Omental fat pad (tissue), 4 donors: ENCODE measurements at places on chromosomes 3 and 15.

DNA sequence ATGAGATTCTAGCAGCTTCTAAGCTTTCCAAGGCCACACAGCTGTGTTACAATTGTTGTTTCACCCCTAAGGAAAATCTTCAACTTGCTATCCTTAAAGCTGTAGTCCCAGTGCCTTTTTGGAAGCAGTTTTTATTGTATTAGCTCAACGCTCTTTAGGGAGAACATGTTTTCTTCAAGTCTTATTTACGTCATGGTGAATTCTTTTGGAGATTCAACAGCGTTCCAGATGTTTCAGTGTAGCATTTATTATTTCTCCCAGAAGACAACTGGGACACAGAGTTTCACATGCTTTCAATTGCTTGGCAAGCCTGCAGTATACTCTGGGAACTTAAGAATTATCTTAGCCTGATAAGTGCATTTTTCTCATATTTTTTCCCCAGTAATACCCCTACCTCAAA is 888.3 kb downstream of the PLOD2 start:
- no peak for DNase-seq

DNA sequence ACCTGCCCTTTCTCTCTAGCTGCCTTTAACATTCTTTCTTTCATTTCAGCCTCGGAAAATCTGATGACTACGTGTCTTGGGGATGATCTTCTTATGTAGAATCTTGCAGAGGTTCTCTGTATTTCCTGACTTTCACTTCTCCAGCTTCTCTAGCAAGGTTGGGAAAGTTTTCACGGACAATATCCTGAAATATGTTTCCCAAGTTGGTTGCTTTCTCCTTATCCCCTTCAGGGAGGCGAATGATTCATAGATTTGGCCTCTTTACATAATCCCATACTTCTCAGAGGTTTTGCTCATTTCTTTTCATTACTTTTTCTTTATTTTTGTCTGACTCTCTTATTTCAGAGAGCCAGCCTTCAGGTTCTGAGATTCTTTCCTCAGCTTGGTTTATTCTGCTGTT is 62.1 kb upstream of the CCDC54 start:
- DNase-seq: no peak

- no peak for DNase-seq
Measured at GRCh38 chr3:42684632-42685362, 540 bp upstream of the KLHL40 start.

DNA sequence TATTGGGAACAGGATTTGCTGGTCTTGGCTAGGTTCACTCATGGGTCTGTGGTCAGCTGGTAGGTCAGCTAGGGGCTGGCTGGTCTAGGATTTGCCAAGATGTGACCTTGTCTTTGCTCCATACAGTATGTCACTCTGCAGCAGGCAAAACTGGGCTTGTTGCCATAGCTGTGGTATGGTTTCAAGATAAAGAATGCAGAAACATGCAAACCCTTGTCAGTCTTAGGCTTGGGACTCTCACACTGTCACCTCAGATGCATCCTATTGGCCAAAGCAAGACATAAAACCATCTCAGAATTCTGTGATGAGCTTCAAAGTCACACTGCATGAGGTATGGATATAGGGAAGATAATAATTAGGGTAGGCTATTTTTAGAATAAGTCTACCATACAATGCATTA is 66.6 kb upstream of the TBC1D5 start:
- no peak for DNase-seq

- no peak for DNase-seq
Measured at GRCh38 chr3:112767177-112767576, 79.5 kb downstream of the CD200R1L start.

GRCh38 chr3:151740581-151740980 is 6.9 kb downstream of the AADACL2 start:
- no peak for DNase-seq

GRCh38 chr3:111269777-111270176 is 198.2 kb downstream of the NECTIN3 start:
- no peak for DNase-seq

GRCh38 chr3:177551431-177551836 is 354.2 kb upstream of the TBL1XR1 start:
- DNase-seq: no peak

- DNase-seq: no peak
Measured at GRCh38 chr15:79455361-79455760, 23.2 kb downstream of the MINAR1 start.

DNA sequence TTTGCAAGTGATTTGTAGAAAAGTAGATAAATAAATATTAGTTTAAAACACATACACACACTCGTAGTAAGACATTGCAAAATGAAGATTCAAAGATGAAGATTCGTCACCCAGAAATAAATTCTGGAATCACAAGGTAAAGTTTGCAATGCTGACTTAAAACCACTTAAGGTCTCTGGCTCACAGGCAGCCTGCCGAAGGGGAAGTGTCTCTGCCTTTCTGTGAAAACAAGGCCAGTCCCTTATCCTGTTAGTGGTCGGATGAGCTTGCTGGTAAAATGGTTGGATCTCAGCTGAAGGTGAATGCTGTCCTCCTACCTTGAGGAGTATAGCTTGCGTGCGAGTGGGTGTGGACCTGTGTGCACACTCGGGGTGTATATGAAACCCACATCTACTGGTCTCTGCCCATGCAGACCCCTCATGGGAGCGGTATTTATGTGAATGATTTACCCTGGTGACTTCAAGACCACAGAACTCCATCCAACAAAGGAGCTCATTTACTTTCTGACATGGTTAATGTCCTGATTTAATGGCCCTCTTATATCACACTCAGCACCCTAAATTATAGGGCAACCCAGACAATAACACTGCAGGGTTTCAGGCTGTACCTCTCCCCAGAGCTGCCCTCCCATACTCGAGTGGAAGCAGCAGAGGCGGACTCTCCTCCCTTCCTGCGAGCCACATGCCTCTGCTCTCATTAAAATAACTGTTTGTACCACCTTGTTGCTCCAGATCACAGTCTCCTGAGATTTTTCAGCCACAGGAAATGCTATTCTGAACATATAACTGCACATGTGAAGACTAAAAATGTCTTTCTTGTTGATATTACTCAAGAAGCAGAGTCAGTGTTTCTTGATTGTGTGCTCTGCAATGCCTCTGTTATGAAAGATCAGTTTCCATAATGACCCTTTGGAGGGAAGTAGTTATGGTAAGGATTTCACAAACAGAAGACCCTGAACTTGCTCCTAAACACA is 45.9 kb upstream of the ALDH1A3 start:
- no peak for DNase-seq

GRCh38 chr3:106420628-106421027 is 551.8 kb upstream of the CBLB start:
- no peak for DNase-seq

- no peak for DNase-seq
Measured at GRCh38 chr15:85934691-85935090, 140.0 kb upstream of the KLHL25 start.

GRCh38 chr15:88982304-88982945 is 69.2 kb upstream of the MFGE8 start:
- DNase-seq: no peak

- DNase-seq: no peak
Measured at GRCh38 chr15:73608941-73609340, 24.2 kb downstream of the NPTN start.

GRCh38 chr15:98967916-98968315 is 39.7 kb downstream of the PGPEP1L start:
- DNase-seq: no peak

GRCh38 chr15:67521783-67522568 is 1.0 kb downstream of the C15orf61 start:
- DNase-seq: no peak

- no peak for DNase-seq
Measured at GRCh38 chr15:37252530-37252929, 152.2 kb upstream of the MEIS2 start.

- no peak for DNase-seq
Measured at GRCh38 chr15:57667171-57667849, 39.2 kb upstream of the POLR2M start.

DNA sequence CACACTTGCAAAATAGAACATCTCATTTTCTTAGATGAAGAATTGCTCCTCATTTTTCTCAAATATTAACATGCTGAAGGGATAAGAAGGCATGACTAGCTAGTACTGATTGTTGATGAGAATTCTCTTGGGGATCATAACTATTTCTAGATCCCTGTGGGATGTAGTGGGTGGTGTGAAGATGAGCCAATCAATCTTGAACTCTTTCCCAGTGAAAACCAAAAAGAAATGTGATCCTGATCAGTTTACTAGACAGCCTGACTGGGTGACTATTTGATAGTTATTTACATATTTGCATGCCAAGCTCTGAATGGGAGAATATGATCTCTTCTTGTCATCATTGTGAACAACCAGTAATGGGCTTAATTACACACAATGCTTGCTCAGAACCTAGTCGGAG is 63.7 kb downstream of the ZIC1 start:
- DNase-seq: no peak

GRCh38 chr3:194632809-194633348 is 340 bp downstream of the TMEM44 start:
- no peak for DNase-seq

DNA sequence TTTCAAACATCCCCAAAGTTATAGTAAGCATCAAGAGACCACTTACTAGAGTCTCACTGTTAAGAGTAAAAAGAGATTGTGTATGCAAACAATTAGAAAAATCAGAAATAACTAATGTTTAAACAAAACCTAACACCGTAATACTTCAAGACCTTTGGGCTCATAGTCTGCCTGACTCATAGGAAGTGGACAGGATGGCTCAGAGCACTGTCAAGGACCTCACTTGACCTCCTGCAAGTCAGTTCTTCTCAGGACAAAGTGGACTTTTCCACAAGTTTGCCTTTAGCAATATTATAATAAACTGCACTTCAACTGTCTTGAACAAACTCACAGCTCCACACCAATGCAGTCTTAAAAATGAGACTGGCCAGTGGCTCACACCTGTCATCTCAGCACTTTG is 34.8 kb downstream of the IL12A start:
- no peak for DNase-seq

DNA sequence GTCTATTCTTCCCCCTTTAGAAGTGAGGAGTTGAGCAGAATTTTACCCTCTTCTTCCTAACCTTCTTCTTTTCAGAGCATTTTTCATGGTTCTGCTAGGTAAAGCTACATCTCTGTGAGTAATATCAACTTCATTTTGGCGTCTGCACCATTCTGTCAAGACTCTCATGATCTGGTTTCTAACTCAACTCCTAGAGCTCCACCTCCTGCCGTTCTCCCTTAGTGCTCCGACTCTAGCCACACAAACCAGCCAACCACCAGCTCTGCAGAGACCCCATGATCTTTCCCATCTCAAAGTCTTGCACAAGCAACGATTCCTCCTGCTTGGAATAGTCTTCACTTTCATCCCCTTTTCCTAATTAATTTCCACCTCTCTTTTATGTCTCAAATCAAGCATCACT is 193.9 kb upstream of the TMC3 start:
- DNase-seq: no peak

GRCh38 chr15:57824186-57824585 is 117.7 kb downstream of the POLR2M start:
- no peak for DNase-seq

DNA sequence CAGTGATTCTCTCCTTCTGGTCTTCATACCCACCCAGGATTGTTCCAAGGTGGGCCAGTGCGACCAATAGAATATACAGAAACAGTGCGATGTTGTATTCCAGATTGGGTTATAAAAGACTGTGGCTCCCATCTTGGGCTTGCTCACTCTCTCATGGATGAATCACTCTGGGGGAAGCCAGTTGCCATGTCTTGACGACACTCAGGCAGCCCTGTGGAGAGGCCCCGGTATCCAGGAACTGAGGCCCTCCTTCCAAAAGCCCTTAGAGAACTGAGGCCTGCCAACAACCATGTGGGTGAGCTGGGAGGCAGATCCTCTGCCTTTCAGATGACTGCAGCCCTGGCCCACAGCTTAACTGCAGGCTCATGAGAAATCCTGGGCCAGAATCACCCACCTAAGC is 57.2 kb downstream of the SH3GL3 start:
- DNase-seq: no peak

- DNase-seq: no peak
Measured at GRCh38 chr3:141561426-141562034, 74.7 kb downstream of the RASA2 start.

DNA sequence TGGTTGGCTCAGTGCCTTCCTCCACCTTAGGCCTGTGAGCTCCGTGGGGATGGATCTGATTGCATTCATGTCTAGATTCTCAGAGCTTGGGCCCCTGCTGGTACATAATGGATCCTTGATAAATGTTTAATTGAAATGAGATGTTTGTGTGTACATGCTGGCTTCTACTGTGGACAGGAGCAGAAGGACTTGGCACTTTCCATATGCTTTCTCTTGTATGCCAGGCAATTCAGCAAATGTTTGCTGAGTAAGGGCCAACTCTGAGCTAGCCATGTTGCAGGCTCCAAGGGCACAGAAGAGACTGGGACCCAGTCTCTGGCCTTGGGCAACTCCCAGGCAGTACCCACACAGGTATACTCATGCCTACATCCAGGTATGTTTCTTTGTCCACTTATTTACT is 67.0 kb downstream of the RAB11A start:
- DNase-seq: no peak

DNA sequence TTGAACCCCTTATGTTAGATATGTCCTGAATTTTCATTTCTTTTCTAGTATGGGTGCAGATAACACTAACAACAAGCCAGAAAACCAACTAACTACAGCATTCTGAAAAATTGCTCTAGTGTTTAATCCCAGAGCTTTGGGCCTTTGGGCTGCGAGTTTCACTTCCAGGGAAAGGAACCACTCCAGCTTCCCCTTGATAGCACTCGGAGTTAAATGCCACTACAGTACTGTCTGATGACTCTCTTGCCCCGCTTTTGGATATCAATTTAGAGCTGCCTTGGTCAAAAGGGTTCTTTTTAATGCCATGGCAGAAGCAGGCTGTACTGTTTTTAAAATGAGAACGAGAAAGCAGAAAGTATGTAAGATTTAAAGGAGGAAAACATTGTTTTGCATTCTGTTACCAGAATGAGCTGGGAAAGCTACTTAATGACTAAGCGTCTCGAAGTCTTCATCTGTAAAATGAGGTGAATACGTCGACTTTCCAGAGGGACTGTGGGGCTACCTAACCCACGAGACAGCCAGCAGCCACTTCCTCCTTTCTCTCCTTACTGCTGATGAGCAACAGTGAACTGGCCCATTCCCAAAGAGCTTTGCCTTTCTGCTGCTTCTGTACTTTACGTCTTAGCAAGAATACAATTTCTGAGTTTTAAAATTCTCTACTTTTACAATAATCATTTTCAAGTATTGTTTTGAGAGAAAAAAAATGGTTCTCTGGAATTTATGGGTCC is 299.3 kb upstream of the LYSMD4 start:
- DNase-seq: no peak

DNA sequence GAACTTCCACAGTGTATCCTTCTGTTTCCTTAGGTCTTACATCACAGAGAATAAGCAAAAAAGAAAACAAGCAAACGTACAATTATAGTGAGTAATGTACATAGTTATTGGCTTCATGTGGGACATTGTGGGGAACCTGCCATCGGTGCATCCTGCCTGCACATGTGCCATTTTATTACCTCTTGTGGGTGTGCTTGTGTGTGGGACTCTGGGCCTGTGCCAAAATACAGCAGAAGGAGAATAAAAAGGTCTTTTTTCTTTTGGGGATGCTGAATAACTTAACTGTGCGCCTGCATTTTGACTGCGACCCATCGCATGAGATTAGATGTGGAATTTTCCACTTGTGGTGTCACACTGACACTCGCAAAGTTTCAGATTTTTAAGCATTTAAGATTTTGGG is 169.6 kb upstream of the DCBLD2 start:
- DNase-seq: no peak
